NCI-H1436 (cell line): ENCODE measurements at places on chromosomes 7 and 10.
A peak's percentile ranks its signal among the peaks of the same experiment; 100 is the strongest.

GRCh38 chr7:15396210-15397158 is 165.3 kb downstream of the AGMO start:
- no peak for DNase-seq

DNA sequence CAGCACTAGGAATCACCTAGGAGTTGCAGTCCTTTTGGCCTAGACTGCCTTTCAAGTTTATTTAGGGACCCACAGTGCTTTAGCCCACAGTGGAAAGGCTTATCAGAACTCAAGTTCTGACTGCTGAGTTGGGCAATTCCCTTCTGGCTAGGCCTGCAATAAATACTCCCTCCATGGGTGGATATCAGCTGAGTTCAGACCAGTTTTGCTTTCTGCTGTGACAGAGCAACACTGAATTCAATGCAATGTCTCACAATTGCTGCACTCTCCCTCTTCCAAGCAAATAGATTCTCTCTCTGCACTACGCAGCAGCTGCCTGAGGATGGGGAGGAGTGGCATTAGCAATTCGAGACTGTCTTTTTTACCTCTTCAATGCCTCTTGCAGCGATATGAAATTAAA is 1153.3 kb downstream of the SORCS1 start:
- DNase-seq, result no peak

- DNase-seq, result no peak
These were observed 86.0 kb upstream of the PFKP start for GRCh38 chr10:2981361-2981801.

- no peak for DNase-seq
These were observed 206.1 kb downstream of the RAMP3 start for GRCh38 chr7:45363669-45364068.

DNA sequence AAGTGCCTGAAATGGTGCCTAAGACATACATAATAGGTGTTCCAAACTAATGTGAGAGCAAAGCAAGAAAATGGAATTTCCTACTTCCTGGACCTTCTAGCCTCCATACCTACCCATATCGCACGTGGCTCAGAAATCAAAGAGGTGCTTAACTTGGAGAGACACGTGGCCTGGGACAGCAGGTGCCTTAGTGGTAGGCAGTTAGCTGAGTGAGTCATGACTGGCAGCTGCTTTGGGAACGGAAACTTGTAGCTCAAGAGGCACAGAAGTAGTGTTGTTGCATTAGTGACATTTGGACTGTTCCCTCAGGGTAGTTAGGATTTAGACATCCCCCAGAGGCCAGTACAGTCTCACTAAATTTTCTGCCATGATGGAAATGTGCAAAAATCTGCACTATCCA is 12.0 kb upstream of the BMPER start:
- no peak for DNase-seq

- DNase-seq, result no peak
These were observed 242.5 kb upstream of the HABP2 start for GRCh38 chr10:113310347-113310746.

- no peak for DNase-seq
These were observed 172.1 kb downstream of the CELF2 start for GRCh38 chr10:11189582-11190376.

DNA sequence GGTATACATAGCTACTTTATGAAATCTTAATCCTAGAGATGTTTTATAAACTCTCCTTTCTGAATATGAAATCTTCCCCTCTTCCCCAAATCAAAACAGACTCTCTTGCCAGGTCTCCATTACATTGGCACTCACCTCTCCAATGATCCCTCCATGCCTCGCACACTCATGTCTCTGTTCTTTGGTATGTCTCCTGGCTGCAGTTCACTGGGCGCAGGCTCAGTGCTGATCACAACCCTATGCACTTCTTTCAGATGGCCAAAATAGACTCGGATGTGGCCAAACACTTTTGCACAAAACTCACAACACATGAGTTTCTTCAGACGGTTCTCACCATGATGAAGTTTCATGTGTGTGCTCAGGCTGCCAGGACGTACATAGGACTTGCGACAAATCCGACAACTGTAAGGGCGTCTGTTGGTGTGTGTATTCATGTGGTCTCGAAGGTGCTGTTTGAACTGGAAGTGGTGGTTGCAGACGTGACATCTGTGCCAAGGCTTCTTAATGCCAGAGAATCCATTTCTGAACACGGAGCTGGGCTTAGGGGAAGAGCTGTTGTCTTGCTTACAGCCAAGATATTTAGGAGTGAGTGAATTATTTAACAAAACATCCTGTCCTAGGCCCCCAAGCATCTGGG is 183.2 kb downstream of the ZNF438 start:
- no peak for DNase-seq

- DNase-seq, result no peak
These were observed 203.4 kb upstream of the CTBP2 start for GRCh38 chr10:125363791-125364190.

GRCh38 chr10:71569775-71570588 is 149.6 kb downstream of the C10orf105 start:
- peak; percentile 71 for DNase-seq

DNA sequence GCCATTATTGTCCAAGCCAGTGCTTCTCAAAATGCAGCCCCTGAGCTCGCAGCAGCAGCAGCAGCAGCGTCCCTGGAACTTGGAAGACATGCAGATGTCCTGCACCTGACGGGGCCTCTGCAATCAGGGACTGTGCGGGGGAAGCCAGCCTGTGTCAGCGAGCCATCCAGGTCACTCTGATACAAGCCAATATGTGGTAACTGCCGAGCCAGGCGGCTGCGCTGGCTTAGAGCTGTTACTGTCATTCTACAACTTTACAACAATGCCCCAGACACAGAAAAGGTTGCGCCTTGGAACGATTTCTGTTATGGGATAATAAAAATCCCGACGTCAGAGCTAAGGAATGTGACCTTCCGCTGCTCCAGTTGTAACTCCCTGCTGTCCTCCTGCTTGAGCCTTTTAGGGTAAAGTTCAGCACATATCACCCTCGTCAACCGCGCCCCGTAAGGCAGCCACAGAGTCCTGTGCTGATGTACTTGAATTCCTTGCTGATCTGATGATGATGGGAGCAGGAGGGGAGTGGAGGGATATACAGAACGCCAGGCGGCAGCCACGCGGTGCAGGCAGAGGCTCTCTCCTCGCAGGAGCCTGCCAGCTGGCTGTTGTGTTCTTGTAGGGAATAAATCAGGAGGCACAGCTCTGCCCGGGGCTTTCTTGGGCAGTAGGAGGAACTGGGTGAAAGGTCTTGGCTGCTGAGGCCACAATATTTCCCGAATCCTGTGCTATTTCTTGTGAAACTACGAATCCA is 20.0 kb upstream of the CRYGN start:
- no peak for DNase-seq

DNA sequence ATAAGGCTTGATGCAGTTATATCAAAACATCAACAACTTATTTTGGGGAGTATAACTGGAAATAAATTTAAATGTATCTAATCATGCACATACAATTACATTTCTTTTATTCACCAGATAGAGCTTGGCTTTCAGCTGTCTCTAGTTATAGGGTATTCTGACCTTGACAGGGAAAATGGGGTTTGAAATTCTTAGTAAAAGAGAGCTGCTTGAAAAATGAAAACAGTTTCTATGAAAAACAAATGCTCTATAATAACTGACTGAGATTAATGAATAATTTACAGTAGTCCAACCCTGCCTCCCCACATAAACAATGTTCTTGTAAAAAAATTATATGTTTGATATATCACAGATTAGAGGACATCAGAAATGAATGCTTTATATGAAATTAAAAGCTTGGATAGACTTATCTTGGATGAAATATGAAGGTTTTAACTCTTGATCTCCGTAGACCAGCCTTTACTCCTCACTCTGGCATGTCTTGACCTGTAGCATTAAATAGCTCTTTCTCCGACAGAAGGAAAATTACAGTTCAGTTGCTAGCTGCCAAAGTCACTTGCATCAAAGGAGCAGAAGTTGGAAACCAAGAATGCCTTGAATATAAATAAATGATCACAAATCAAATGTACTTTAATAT is 32.1 kb downstream of the VWC2 start:
- DNase-seq, result no peak

DNA sequence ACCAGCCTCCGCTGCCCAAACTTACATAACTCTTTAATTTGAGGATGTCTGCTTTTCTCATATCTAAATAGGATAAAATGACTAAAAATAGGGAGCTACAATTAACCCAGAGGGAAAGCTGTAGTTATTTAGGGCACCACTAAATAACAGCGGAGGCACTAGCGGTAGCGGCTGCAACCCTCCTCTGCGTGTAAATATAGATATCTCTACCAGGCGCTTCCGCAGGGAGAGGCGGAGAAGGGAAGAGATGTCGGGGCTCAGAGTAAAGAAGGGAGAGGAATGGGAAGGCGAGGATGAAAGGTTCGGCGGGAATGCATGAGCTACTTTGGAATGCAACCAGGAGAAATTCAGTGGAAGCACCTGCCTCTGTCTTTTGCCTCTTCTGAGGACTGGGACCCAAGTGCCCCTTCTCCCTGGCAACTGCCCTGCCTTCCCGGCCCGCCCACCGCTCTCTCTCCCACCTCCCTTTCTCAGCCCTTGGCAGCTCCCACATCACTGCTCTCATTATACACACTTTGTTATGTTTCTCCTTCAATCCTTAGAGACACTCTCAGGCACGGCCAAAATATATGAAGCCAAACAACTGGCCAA is 698.3 kb downstream of the PARD3 start:
- DNase-seq, result no peak

DNA sequence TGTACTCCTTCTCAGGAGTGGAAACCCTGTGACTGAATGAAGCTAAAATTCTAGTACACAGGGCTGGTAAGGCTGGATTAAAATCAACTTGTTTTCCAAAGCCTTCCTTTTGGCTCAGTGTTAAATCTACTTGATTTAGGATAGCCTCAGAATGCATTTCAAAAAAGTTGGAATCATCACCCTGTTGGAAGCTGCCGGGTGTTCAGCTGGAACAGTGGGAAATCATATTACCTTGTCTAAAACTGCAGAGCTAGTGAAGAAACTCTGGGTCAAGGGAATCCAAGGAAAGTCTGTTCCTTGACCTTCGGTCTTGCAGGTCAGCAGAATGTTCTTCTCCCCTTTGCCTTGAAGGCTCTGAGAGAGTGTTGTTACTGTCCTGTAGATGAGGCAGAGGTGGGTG is 252.1 kb upstream of the INHBA start:
- DNase-seq, result no peak

GRCh38 chr10:9244864-9245263 is 1190.4 kb downstream of the GATA3 start:
- no peak for DNase-seq

- no peak for DNase-seq
These were observed 48.1 kb downstream of the NEURL1 start for GRCh38 chr10:103541616-103542015.

DNA sequence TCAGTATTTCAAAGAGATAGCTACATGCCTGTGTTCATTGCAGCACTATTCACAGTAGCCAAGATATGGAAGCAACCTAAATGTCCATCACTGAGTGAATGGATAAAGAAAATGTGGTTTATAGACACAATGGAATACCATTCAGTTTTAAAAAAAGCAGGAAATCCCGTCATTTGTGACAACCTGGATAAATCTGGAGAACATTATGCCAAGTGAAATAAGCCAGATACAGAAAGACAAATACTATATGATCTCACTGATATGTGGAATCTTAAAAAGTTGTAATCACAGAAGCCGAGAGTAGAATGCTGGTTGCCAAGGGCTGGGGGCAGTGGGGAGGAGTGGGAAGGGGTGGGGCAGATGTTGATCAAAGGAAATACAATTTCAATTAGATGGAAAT is 235.8 kb upstream of the IGFBP3 start:
- no peak for DNase-seq

DNA sequence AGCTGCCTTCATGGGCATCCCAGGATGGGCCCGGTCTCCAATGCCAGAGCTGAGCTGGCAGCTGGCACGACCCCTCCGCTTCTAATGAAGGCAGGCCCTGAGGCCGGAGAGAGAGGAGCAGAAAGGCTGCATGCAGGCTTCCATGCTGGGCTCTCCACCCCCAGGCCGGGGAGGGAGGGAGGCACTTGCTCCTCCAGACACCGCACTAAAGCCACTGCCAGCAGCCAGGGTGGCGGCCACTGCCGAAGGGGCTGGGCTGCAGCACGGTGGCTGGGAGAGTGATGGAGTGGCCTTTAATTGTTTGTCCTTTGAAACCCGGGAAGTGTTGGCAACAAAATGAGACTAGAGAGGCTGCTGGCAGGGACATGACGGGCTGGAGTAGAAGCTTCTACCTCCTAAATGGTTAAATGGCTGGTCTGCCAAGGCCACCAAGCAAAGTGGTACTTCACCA is 236.5 kb downstream of the SKAP2 start:
- DNase-seq, result no peak

GRCh38 chr7:21191321-21192073 is 236.4 kb upstream of the SP4 start:
- no peak for DNase-seq

DNA sequence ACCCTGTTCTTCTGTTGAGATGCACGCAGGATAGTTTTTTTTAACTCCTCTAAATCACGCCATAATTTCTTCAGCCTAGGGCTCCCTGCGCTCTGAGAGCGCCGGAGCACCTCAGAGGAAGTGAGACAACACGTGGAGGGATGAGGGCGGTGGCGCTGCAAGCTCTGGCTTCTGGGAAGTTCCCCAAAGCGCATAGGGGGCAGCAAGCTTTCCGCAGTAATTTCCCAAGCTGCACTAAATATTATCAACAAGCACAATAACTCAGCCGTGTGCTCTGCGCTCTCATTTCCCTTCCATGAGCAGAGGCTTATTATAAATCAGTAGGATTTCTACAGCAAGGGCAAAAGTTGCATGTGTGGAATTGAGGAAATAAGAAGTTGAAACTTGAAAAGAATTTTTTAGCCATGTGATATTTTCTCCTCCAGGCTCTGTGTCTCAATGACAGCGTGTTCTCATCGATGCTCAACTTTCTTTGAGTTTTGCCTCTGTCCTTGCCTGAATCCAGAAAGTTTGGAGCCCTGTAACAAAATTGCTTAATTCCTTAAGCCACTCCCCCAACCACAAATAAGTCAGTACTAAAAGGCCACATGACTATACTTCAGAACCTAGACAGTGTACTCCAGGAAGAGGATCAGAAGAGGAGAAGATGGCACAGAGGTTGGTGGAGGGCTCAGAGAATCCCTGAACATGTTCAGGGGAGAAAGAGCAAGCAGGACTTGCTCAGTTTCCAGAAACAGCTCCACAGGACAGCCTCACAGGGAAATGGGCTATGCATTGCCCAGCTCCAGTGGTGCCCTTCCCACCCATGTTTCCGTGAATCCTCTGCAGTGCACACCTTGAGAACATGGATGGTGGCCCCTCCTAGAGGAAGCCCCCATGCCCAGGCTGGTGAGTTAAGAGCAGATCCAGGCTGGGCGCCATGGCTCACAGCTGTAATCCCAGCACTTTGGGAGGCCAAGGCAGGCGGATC is 221.5 kb upstream of the GHITM start:
- DNase-seq, result no peak
